Substantia nigra (tissue), 51 donors: ENCODE measurements at places on chromosomes 16 and 17.

GRCh38 chr16:86923656-86924055 is 345.3 kb downstream of the FOXL1 start:
- no peak for DNase-seq

DNA sequence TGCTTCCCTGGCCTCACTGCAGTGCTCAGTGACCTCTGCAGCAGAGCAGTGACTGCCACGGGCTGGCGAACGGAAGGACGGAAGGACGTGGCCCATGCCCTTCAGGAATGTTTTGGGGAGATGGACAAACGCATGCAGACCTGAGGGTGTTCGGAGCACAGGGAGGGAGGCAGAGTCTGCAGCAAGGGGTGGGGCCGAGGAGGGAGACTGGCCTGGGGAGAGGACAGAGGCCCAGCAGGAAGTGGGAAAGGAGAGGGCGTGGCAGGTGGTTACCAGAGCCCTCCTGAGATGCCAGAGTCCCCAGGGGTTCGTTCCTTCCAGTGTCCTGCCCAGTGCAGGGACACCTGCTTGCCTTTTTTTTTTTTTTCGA is 21.9 kb downstream of the ADORA2B start:
- no peak for DNase-seq

DNA sequence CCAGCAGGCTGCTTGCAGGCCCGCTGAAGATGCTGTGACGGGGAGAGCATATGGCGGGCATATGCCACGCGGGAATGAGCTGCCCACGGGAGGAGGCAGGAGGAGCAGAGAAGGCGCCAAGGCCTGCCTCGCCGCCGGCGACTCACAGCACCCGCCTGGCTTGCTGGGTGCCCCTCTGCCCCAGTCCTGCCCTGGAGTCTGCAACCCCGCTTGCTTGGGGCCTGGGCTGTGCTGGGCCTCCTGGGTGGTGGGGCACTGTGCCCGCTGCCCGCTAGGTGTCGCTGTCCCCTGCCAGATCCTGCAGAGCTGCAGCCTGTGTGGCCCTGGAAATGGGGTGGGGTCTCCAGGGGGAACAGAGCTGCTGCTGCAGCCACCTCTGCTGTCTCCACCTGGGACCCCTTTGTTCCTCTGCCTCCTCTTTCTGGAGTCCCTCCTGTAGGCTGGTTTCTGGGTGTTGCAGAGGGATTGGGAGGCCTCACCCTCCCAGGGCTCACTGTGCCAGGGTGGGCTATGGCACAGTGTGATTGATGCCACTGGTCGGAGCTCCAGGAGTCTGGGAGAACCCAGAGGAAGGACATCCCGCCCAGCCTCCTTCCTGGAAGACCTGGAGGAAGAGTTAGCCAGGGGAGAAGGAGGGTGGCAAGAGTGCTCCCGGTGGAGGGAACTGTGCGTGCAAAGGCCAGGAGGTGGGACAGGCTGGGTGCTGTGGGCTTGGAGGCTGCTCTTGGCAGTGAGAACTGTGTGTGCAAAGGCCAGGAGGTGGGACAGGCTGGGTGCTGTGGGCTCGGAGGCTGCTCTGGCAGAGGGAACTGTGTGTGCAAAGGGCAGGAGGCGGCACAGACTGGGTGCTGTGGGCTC is 141.0 kb upstream of the CIBAR2 start:
- DNase-seq = peak; percentile 52

- no peak for DNase-seq
These were observed 64.6 kb downstream of the CDK5R1 start for GRCh38 chr17:32551186-32551955.

DNA sequence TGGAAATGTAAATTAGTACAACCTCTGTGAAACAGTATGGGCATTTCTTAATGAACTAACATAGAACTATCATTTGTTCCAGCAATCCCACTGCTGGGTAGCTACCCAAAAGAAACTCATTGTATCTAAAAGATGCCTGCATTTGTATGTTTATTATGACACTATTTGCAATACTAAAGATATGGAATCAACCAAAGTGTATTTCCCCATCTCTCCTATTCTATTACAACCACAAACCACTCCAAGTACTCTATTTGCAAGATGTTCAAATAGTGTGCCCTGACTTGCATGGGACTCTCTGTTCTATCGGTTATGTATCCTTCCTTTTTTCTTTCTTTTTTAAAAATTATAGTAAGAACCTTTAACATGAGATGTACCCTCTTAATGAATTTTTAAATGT is 845.2 kb downstream of the CDH11 start:
- DNase-seq = no peak

DNA sequence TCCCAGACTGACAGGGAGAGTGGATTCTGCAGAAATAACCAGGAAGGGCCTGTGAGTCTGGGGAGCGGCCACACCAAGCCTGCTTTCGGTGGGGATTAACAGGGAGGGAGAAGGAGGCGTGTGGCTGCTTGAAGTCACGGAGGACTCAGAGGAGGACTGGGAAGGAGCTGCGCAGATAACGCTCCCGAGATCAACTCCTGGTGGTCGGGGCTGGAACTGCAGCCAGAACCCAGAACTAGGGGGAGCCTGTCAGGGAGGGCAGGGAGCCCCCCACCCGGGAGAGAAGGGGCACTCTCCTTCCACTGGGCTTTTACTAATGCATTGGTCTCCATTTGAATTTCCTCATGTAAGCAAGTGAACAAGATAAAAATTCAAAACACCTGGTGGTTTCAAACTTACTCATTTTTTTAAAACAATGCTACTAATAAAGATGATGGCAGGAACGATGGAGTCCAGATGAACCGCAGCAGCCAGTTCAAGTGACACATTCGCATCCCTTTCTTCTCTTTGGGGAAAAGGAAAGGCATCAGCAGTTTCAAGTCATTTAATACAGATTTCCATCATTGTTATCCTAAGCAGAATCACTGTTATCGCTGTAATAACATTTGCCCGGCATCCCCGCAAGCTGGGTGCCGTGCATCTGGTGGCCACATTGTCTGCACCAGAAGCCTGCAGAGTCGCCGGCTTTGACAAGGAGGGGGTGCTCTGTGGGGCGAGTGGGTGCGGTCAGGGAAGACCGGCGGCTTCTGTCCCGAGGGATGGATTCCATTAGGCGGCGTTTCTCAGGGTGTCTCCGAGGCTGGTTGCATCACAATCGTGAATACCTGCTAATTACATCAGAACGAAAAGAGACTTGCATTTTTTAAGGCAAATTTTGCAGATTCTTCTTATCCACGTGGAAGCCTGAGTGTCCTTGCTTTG is 183.0 kb downstream of the FOXL1 start:
- no peak for DNase-seq

GRCh38 chr16:84303516-84303915 is 8.8 kb downstream of the WFDC1 start:
- no peak for DNase-seq

DNA sequence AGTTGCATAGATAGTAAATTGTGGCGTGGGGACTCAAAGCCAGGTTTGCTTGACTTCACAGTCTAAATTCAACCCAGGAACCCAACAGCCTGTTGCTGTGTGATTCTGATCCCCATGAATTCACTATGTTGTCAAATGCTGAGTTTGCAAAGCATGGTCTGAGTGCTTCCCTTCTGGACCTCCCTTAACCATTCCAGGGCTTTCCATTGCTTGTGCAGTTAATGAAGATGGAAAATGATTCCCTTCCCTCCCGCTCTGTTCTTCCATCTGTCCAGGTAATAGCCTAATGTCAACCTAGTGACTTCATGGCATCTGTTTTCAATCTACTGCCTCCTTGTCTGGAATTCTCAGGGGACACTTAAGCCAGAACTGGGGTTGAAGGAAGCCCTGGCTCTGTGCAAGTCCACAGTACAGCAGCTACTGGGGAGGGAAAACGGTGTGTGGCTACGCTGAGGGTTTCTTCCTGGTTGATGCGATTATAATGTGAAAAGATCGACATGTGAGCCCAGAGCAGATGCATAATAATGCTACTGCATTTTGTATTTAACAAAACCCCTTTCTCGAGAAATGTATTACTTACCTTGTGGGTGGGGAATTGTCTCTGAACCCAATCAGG is 206.7 kb downstream of the CDH13 start:
- DNase-seq = no peak

DNA sequence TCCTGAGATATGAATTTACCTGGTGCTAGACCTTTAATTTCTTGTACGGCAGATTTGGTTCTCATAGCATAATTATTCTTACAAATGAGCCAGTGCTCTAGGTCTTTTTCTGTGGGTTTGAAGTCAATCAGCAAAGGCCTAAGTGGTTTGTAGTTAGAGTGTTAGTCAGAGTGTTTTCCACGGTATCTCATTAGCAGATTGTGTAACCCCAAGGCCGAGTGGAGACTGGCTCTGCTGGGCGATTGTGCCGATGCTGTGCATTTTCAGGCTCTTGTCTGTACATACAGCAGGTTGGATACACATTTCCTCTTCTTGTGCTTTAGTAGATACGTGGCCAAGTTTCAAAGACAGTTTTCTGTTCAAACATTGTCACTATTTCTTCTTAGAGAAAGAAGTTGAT is 78.6 kb upstream of the CA10 start:
- DNase-seq = no peak

- no peak for DNase-seq
These were observed 8.6 kb upstream of the MYLK3 start for GRCh38 chr16:46756772-46757171.

GRCh38 chr17:44599298-44600175 is 42.3 kb downstream of the FZD2 start:
- no peak for DNase-seq

DNA sequence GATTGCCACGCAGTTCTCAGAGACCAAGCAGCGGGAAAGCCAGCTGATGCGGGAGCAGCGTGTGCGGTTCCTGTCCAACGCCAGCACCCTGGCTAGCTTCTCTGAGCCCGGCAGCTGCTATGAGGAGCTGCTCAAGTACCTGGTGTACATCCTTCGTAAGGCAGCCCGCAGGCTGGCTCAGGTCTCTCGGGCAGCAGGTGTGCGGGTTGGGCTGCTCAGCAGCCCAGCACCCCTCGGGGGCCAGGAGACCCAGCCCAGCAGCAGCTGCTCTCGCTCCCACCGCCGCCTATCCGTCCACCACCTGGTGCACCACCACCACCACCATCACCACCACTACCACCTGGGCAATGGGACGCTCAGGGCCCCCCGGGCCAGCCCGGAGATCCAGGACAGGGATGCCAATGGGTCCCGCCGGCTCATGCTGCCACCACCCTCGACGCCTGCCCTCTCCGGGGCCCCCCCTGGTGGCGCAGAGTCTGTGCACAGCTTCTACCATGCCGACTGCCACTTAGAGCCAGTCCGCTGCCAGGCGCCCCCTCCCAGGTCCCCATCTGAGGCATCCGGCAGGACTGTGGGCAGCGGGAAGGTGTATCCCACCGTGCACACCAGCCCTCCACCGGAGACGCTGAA is 15.2 kb downstream of the CACNA1G start:
- DNase-seq = no peak

- no peak for DNase-seq
These were observed 44.9 kb upstream of the ERN1 start for GRCh38 chr17:64174686-64175456.

GRCh38 chr16:82300374-82300951 is 130.4 kb upstream of the MPHOSPH6 start:
- no peak for DNase-seq

GRCh38 chr16:2689968-2690801 is 7.9 kb downstream of the KCTD5 start:
- no peak for DNase-seq

GRCh38 chr16:11327277-11328171 is 17.7 kb upstream of the RMI2 start:
- DNase-seq = no peak

GRCh38 chr17:81294512-81295030 is 536 bp downstream of the SLC38A10 start:
- DNase-seq = no peak

DNA sequence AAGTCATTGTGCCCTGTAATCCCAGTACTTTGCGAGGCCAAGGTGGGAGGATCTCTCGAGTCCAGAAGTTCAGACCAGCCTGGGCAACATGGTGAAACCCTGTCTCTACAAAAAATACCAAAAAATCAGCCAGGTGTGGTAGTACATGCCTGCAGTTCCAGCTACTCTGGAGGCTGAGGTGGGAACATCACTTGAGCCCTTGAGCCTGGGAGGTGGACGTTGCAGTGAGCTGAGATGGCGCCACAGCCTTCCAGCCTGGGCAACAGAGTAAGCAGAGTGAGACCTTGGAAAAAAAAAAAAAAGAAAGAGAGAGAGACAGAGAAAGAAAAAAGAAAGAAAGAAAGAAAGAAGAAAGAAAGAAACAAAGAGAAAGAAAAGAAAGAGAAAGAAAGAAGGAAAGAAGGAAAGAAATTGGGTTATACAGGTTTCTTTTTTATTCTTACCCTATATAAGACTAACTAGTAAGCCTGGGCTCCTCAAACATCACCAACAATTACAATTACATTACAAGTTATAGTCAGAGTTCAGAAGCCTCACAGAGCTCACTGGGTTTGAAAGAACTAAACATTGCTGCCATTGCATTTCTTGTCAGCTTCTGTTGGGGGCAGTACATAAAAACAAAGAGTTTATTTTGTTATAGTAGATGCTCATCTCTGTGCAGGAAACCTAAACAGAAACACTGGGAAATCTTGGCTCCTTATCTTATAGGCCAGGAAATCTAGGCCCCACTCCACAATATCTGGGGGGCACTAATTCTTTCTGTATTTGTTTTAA is 6.7 kb upstream of the ABCA9 start:
- no peak for DNase-seq

GRCh38 chr16:86231321-86231995 is 278.9 kb upstream of the FOXF1 start:
- no peak for DNase-seq

DNA sequence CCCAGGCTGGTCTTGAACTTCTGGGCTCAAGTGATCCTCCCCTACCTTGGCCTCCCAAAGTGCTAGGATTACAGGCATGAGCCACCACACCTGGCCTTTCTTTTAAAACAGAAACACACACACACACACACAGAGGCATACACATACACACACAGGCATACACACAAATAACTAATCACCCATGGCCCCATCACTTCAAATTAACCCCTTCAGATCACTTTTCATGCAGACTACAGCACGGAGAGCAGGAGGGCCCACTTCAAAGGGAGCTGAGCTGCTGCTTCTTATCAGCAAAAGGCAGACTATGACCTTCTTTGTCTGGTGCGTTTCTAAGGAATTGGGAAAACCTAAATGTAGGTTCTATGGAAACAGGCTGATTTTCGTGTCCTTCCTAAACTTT is 1.9 kb downstream of the CLCN7 start:
- no peak for DNase-seq

DNA sequence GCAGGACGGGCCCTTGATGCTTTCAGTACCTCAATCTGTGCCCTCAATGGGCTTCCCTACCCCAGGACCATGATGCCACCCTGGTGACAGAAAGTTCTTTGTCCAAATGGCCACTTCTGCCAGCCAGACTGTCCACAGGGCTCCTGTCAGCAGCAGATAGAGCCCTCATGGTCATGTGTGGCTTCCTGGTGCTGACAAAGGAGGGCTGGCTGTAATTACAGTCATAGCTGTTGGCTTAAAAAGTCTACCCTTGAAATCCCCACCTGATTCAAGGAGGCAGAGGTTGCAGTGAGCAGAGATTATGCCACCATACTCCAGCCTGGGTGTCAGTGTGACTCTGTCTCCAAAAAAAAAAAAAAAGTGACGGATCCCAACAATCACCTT is 3.3 kb downstream of the TRPV2 start:
- no peak for DNase-seq

DNA sequence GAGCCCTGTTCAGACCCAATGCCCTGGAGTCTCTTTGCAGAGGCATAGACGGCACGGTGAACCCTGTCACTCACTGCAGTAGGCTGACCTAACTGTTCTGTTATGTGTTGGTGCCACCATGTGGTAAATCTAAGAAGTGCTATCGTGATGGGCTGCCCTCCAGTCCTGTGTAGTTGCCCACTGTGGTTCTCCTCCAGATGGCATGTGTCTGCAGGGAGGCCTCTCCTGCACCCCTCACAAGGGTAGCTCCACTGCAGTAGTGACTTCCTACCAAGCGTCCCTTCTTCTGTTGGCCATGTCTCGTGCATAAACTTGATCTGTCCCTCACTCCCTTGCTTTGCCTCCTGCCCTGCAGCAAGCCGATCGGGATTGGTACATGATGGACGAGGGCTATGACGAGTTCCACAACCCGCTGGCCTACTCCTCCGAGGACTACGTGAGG is 5.8 kb downstream of the DHX38 start:
- DNase-seq = peak; percentile 14
